ENCODE measurements at places on chromosomes 7 and 10.

GRCh38 chr10:100800931-100801330 lies 55.5 kb downstream of the PAX2 start:
- no peak for DNase-seq

DNA sequence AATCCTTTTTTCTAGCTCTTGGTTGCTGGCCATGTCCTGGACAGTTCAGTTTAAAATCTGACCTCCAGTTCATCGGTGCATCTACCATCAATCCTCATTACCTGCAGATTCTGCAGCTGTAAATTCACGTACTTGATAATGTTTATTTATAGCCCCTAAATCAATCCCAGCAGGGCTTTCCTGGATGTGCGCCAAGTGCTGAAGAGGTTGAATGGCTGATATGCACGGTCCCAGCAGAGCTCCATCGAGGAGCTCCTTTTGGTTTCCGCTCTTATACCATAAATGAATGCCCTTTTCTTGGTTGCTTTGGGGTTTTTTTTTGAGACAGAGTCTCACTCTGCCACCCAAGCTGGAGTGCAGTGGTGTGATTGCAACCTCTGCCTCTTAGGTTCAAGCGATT lies 91.2 kb upstream of the CCZ1B start:
- DNase-seq: no peak

DNA sequence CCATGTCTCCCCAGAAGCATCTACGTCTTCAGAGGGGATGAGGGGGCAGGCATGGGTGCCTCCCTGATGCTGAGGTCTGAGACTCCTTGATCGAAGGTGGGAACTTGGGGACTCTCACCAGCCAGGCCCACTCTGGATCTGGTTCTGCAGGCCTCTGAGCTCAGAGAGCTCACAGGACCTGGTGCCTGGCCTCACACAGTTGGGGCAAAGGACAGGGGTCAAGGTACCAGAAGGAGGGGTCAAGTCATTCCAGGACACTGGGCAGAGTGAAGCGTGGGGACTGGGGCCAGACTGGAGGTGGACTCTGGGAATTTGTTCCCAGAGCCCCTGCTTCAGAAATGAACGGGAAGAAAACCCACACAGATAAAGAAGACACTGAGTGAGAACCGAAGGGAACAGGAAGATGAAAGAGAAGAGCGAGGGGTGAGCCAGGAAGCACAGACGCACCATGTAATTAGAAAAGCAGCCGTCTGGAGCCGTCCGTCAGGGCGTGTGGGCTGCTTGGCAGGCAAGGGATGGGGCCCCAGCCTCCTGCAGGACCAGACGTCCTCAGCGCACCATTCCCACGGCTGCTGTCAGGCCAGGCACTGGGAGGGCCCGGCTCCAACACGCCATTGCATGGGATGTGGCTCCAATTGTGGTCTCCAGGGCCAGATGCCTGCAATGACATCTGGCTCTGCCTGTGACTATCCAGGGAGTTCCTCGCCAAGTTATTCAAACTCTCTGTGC lies 47.7 kb downstream of the ZCCHC24 start:
- DNase-seq: no peak

DNA sequence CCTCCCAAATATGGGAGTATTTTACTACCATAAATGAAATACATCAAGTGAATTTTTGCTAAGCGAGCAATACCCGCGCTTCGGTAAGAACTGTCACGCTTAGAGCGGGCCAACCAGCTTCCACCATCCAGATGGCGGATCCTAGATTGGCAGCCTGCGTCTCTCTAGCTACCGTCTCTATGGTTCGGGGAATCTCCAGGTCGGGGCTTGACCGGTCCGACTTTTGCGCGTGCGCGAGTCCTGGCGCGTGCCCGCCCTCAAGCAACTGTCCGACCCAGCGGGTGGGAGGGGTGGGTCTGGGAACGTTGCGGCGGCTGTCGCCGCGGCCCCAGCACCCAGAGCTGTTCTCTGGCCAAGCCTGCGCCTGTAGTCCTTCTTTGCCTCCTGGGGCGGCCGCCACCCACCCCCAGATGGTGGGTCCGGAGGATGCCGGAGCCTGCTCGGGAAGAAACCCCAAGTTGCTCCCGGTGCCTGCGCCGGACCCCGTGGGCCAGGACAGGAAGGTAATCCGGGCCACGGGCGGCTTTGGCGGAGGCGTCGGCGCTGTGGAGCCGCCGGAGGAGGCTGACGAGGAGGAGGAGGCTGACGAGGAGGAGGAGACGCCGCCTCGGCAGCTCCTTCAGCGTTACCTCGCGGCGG lies at the start of gene TBC1D12:
Gene TBC1D12 (plus strand): TSS at position 338 of the 639 bp plus-strand sequence. CDS start 73 bp downstream, at position 411.
- peak; percentile 60 for DNase-seq

DNA sequence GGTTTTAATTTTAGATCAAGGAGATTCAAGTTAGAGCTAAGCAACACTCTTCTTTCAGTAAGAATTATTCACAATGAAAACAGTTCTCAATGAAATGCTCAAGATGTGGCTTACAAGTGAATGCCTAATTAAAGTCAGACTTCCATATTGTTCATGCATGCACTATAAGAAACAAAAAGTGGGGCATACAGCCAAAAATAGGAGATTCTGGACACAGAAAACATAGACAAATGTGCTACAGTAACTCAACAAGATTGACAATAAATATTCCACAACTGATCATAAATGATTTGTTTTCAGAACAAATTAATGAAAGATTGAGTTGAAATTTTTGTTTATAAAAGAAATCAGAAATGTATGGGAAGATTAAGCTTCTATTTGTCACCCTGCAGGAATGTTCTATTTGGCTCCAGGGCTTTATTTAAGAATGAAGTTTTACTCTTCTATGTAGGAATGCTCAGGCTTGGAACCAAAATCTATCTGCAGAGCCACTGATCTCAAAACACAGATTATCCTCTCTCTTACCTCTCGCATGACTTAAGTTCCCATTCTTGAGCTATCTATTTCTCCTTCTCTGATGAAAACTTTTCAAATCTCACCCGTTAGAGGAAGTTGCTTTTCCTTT lies 89.0 kb upstream of the PIP4K2A start:
- DNase-seq: no peak

DNA sequence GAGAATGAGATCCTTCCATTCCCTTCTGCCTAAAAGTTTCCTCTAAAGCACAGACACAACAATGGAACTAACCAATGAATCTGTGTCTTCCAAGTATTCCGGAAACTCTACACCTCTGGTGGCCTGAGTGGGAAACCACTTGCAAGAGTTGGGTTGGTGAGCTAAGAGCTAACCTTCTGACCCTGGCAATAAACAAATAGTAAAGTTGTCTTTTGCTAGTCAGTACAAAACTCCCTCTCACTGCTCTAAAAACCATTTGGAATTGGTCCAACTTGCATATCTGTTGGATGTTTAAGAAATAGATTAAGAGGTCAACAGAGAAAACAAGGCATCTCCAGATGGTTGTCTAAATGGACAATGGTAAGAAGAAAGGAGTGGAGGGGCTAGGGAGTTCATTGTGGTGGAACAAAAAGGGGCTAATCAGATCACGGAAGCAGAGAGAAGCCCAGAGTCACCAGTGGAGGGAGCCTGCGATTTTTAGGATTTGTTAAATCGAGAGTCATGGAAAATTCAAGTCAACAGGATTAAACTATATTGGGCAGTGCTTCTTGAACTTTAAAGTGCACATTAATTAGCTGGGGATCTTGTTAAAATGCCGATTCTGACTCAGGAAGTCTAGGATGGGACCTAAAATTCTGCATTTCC lies 192.3 kb downstream of the EVX1 start:
- no peak for DNase-seq

GRCh38 chr10:6014241-6014761 lies 37.0 kb upstream of the IL15RA start:
- DNase-seq: peak; percentile 72

GRCh38 chr7:69640216-69640615 lies 41.9 kb downstream of the AUTS2 start:
- no peak for DNase-seq

DNA sequence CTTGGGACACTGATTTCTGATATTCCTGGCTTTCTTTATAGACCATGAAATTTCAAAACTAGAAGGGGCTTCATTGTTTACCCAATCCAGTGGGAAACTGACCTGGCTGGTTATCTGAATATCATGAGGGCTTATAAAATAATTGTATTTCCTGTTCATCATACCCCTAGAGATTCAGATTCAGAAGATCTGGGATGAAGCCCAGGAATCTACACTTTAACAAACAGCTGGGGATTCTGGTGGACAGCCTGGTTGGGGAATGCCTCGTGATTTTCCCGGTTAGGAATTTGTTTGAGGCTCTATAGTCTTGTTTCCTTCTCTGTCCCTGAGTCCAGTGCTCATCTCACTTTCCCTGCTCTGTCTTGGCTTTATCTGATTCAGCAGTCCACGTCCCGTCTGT lies 110.3 kb downstream of the ADRA2A start:
- DNase-seq: no peak

DNA sequence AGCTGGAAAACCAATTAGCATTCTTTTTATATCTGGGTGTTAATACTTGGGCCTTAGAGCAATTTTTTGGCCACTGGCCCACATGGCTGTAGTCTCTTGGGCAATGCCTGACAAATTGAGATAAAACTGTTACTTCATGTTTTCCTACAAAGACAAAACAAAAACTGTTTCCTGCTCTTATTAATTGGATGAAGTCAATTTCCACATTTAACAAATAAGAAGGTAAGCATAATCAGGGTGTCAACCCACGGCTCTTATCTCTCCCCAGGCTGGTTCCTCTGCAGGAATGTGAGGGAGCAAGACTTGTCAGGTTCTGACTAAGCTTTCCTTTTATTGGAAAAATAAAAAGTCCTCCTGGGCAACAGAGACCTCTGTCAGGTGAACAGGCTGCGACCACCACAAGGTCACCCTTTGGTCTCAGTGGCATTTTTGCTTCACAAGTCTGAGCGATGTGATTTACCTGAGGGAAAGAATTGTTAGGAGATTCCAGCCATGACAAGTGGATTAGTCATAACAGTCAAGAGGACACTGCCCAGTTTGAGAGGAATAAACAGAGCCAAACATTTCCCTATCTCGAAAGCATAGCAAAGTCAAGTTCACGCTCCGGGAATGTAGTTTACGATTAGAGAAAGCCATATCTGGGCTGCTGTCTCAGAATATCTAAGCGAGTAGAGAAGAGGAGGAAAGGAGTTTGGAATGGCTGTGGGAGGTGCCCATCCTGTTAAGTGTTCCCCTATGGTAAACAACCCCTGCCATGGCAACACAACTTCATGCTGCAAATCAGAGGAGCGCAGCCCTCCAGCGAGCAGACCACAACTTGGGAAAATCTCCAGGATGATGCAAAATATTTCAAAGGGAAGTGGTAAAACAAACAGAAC lies 144.4 kb downstream of the TES start:
- no peak for DNase-seq

GRCh38 chr7:25562673-25563182 lies 334.4 kb upstream of the NPVF start:
- DNase-seq: no peak

GRCh38 chr10:116683166-116683565 lies 59.2 kb downstream of the HSPA12A start:
- DNase-seq: no peak

DNA sequence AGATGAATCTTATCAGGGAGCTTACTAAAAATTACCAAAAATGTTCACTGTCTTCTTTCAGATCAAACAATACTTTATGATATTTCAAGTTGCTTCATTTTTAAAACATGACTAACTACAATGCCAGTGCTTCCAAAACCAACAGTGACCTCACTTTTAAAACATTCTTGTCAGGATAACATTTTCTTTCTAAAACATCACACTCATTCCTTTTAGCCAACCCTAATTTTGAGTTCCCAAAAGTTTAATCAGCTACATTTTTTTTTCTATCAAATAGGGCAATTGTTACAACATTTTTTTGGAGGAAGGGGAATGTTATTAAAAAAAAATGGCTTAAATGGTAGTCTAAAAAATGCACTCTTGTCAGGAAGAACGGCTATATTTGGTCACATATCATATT lies 37.3 kb downstream of the RTKN2 start:
- DNase-seq: no peak
